ENCODE measurements at places on chromosomes 12 and 14.

GRCh38 chr14:101480747-101481530 is 80.4 kb upstream of the DIO3 start:
- no peak for DNase-seq

DNA sequence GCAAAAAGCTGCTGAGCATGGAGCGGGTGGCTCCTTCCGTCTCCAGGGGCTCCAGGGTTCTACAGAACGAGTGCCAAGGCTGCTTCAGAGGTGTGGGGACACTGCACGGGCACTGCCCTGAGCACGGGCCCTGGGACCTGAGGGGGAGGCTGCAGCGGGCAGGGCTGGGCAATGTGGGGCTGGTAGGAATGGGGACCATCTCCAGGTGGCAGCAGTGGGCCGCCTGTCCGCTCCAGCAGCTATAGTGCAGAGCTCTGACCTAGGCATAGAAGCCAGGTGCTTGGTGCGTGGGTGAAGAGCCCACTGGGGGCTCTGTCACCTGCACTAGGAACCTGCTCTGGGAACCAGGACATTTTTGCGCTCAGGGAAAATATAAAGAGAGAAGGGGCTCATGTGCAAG is 22.3 kb downstream of the HDAC7 start:
- no peak for DNase-seq

DNA sequence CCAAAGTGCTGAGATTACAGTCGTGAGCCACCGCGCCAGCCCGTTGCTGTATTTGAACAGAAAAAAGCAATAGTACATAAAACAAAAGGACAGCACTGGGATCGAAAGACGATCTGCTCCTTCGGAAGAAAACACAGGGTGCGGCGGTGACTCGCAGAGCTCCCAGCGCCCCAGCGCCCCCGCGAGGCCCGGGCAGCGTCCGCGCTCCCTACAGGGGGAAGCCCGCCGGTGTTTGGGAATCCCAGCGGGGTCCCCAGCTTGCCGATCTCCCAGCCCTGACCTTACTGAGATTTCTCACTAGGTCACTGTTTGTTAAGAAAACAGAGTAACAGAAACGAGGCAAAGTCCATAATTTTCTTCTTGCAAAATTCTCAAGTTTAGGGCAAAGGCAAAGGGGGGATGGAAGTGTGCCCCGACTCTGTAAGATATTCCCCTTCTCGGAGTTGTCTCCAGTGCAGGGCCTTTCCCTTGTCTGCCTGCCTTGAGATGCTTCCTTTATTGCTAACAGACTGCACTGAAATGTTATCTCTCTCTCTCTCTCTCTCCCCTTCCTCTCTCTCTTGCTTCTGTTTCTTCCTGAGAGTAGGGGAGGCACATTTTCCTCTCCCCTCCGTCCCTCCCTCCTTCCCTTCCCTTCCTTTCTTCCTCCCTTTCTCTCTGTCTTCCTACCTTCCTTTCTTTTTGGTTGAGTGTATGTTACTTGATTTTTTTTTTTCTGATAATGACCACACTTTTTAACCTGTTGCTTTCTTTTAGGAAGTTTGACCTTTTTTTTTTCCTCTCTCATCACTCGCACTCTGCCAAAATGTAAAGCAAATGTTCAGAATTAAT is 91.9 kb downstream of the TMEM30B start:
- peak; percentile 78 for DNase-seq

DNA sequence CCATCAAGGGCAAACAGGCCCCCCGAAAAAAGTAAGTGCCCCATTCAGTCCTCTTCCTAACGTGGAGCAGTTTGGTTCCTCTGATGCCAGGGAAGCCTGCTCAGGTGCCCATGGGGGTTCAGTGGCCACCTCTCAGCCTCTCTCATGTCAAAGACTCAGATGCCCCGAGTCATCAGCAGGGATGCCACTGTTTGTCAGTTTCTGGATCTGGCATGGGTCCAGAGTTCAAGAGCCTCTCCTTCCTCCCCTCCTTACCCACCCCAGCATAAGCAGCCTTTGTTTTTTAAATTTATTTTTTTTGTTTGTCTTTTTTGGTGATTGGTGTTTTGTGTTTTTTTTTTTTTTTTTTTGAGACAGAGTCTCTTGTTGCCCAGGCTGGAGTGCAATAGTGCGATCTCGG is 11.3 kb downstream of the KMT5A start:
- DNase-seq, result no peak

GRCh38 chr12:79378496-79378895 is 312.3 kb downstream of the PAWR start:
- no peak for DNase-seq

DNA sequence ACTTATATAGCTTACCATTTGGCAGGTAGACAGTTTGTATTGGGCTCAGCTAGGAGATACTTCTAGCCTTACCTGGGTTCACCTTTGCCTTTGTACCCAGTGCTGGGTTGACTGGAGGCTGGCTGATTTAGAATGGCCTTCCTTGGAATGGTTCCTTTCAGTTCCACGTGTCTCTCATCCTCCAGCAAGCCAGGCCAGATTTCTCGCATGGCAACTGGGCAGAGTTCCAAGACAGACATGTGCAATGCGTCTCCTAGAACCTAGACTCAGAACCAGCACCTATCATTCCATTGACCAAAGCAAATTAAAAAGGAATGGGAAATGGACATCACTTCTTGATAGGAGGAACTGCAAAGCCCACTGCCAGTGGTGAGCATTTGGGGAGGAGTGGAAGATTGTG is 79.1 kb upstream of the BDKRB2 start:
- DNase-seq, result no peak

- no peak for DNase-seq
These were observed 10.0 kb upstream of the DUSP16 start for GRCh38 chr12:12572659-12573058.

- no peak for DNase-seq
These were observed 282.1 kb downstream of the TMTC2 start for GRCh38 chr12:82968631-82969367.

GRCh38 chr14:100296106-100296651 is 10.1 kb downstream of the SLC25A29 start:
- DNase-seq, result no peak
